Eye (tissue), 1 donor: ENCODE measurements at places on chromosomes 7 and 10.

DNA sequence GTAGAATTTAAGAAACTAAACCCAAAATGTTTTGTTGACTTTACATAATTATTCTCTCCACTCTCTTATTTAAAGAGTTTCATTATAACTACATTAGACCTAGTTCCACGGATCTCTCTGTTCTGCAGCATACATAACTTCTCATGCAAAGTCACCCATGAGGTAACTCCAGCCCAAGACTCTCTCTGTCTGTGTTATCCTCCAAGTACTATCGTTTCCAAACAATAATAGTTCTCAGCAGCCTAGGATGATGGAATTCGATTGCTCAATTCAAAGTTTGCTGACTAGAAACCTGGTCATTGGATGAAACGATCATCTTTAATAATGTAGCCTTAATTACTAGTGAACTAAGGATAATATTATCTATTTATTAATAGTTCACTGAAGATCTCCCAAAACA, 203.1 kb upstream of the PTN start:
- no peak for DNase-seq

GRCh38 chr10:113639966-113640365, 23.9 kb downstream of the NRAP start:
- DNase-seq = no peak

DNA sequence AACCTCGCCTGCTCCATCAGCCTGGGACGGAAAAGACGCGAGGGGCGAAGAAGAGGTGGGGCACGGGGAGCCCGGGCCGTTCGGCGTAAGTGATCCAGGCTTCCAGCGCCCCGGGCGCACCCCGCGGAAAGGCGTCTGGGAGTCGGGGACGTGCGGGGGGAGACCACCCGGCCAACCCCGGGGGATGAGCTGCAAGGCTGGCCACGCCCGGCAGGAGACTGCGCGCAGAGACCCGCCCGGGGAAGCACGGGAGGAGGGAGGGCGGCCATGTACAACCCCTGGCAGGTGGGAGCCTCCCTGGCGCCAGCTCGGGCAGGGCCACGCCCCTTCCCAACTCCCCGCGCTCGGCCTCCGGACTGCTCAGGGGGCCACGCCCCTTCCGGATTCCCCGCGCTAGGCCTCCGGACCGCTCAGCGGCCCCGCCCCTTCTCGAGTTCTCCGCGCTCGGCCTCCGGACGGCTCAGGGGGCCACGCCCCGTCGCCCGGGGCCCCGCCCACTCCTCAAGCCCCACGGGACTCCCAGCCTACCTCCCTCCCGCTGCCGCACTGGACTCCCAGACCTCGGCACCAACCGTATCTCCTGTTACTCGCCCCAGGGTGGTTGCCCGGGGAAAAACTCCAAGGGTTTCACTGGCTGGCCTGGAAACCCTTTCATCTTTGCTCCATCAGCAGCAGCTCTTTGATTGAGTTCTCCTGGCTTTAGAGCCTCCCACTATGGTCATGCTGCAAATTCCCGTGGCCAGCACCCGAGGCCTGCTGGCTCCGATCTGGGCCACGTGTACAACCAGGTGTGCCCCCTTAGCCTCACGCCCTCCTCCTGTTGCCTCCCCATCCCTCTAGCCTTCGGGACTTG, 284.4 kb downstream of the ZEB1 start:
- peak; percentile 97 for DNase-seq

DNA sequence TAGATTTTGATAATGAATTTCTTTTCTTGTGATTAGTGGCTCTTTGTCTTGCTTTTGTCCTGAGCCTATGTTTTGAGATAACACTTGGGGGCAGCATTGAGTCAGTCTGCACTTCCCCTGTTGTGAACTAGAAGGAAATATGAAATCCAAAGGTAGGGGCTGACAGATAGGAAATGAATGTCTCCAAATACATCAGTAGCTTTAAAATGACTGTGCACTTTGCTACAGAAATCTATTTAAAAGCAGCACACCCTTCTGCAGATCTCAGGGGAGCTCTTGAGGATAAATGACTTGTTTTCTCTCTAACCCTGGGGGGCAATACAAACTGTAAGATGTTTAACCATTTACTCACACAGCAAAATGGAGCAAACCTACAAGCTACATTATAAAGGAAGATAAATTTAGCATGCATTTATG, 176.0 kb upstream of the MYO3A start:
- DNase-seq = peak; percentile 89

DNA sequence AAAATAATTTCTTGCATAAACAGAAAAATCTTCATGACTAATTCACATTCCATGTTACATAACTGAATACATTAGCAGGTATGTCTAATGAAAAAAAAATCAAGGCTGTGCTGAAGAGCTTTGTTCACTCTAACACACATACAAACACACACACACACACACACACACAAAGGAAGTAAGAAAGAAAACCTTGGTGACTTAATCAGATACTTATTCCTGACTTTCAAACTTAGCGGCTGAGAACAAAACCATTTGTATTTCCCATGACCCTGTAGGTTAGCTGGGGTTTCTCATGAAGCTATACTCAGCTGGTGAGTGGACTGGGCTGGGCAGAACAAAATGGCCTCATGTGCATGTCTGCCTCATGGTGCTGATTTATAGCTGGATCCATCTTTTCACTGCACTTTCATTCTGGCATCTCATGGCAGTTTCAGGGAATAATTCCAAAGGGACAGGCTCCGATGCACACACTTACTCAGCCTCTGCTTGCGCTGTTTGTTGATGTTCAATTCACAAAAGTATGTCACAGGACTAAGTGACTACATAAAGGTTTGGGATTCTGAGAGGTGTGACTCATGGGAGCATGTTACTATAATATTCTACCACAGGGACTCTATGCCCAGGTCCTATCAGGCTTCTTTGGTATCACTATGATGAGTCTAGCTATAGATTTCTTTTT, 161.2 kb downstream of the PCLO start:
- DNase-seq = no peak

- DNase-seq = no peak
These were observed 21.2 kb downstream of the ZMIZ2 start for GRCh38 chr7:44769776-44770294.

DNA sequence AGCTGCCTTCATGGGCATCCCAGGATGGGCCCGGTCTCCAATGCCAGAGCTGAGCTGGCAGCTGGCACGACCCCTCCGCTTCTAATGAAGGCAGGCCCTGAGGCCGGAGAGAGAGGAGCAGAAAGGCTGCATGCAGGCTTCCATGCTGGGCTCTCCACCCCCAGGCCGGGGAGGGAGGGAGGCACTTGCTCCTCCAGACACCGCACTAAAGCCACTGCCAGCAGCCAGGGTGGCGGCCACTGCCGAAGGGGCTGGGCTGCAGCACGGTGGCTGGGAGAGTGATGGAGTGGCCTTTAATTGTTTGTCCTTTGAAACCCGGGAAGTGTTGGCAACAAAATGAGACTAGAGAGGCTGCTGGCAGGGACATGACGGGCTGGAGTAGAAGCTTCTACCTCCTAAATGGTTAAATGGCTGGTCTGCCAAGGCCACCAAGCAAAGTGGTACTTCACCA, 236.5 kb downstream of the SKAP2 start:
- DNase-seq = peak; percentile 64

DNA sequence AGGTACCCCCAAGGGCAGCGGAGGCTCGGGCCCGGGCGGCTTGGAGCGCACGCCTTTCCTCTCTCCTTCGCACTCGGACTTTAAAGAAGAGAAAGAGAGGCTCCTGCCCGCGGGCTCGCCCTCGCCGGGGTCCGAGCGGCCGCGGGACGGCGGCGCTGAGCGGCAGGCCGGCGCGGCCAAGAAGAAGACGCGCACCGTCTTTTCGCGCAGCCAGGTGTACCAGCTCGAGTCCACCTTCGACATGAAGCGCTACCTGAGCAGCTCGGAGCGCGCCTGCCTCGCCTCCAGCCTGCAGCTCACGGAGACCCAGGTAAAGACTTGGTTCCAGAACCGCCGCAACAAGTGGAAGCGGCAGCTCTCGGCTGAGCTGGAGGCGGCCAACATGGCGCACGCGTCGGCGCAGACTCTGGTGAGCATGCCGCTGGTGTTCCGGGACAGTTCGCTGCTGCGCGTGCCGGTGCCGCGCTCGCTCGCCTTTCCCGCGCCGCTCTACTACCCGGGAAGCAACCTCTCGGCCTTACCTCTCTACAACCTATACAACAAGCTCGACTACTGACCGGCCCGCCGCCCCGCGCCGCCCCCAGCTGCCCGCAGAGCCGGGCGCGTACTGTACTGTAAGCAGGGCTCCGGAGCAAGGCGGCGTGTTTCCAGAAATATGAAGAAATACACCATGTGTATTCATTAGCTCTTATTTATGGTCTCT, 1.8 kb downstream of the HMX2 start:
- DNase-seq = peak; percentile 65

DNA sequence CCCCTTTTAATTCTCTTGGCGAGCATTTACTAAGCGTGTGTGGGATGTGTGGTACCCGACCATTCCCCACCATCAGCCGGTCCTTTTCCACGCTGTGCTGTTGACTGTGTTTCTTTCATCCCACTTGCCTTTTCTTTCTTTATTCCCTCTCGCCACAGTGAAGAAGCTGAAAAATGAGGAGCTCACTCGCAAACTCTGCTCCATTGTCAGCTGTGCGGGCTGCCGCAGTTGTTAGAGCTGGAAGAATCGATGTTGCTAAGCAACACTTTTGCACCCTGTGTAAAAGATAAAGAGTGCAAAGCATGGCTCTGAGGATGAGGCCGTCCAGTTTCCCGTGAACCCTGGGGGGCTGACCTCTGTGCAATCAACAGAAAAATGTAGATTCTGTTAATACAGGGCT, 203.1 kb upstream of the NEBL start:
- DNase-seq = peak; percentile 74

- no peak for DNase-seq
These were observed 82.5 kb downstream of the ICA1 start for GRCh38 chr7:8179486-8179885.

DNA sequence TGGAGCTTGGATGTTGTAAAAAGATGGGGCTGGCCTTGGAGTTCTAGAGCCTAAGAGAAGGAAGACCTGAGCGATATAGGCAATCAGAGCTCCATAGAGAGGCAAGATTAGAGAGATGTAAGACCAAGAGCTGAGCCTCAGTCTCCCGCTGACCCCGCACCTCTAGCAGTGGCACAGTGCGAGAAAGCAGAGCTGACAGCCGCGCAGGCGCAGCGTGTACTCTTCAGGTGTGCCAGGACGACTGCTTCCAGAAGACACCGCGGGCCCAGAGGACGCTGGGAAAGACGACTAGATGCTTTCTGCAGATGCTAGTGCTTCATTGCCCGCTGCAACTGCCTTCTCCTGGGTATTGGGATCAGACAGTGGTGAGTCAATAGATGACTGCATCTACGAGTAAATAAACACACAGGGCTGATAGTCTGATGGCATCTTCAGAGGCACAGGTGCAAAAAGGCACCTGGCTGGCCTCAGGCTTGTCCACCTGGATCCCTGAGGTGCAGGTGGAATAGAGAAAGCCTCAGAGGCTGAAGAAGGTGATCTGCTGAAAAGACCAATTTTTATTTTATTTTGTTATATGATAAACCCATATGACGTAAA, 38.1 kb upstream of the CCDC6 start:
- no peak for DNase-seq

DNA sequence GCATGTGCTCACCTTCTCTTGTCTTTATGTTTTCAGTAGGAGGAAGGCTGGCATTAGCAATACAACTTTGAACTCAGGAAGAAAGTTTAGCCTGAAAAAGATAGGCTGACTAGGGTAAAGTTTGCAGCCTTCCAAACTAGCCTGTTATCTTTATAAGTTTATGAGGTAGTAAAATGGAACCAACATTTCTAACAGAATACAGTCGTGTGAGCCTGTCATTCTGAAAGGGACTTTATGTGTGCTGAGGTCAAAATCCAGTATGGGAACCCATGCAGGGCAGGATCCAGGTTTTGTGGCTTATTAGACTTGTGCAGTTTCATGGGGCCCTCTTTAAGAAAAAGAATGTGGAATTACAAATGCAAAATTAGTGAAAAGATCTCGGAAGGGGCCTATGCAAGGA, 201.0 kb upstream of the PRPS1L1 start:
- DNase-seq = no peak

- DNase-seq = peak; percentile 29
These were observed 1111.4 kb downstream of the SORCS1 start for GRCh38 chr10:106053061-106053460.

DNA sequence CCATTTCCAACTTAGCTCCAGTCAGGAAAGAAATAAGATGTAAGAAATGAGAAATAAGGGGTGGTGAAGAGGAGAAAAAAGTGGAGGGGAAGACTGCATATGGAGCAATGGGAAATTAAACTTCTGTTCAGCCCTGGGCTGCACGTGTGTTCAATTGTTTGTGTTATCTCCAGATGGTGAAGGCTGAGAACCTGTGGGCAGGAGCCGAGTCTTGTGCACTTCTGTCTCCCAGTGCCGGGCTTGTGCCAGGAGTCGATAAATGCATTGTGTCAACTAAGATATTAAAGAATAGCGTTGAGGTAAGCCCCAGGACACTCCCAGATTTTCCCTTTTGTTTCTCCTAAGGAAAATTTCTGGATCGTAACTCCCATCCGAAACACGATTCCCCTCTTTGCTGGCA, 98.2 kb downstream of the PRLHR start:
- no peak for DNase-seq

DNA sequence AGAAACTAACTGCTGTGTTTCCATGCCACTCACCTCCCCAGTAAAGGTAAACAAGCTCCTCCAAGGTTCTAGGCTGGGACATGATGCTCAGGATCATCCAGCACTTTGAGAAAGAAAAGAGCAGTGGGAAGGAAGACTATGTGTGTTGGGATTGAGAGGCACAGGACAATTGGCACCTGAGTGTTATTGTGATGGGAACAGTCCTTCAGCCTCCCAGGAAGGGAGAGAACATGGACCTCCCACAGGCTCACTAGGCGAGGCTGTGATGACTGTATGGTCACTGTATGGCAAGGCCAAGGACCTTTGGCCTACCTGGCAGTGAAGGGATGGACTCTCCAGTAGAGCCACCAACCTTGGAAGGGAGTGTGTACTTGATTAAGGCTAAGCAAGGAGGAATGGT, 123.2 kb upstream of the UNC5B start:
- DNase-seq = no peak

GRCh38 chr7:38736138-38736537, 105.0 kb upstream of the AMPH start:
- DNase-seq = peak; percentile 27

- DNase-seq = no peak
These were observed 50.1 kb upstream of the ELN start for GRCh38 chr7:73977619-73978618.

DNA sequence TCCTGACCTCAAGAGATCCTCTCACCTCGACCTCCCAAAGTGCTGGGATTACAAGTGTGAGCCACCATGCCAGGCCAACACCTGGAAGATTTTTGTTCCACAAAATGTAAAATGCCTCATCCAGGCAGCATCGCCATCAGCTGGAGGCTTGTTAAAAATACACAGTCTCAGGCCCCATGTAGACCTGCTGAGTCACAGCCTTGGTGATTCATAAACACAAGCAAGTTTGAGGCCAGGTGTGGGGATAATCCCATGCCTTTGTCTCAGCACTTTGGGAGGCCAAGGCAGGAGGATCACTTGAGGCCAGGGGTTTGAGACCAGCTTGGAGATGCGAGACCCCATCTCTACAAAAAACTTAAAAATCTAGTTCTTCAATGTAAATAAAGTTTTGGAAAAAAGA, 49.1 kb upstream of the FOXK1 start:
- DNase-seq = no peak

- DNase-seq = no peak
These were observed 500.4 kb downstream of the GFRA1 start for GRCh38 chr10:115772606-115773005.

- DNase-seq = no peak
These were observed 79.8 kb downstream of the RALA start for GRCh38 chr7:39703144-39703543.
